ENCODE measurements at places on chromosomes 11 and 22.

DNA sequence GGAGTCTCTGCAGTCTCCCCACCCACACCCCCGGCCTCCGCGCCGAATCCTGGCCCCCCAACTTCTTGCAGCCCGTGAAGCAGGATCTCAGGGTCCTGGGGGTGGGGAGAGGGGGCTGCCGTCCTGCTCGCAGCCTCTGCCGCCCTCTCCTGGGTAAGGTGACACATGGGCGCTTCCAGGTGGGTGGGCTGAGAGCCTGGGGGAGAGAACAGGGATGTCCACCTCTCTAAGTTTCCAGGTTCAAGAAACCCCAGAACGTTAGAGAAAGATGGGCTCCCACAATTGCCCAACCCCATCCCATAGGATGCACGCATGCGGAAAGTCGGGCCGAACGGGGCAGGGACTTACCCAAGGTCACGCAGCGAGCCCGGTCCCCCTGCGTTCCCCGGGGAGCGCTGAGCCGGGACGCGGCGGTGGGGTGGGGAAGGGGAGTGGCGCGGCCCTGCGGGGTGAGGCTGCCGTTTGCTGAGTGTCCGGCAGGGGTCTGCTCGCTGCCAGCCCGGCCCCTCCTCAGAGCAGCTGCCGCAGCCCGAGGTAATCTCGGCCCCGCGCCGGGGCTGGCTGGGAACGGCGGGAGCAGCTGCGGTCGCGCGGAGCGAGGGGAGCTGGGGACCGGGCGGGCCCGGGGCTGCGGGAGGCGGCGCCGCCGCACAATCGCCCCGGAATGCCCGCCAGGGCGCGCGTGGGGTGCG is 705 bp upstream of the CAPN1 start:
- DNase-seq, result peak; percentile 81

GRCh38 chr22:40491990-40492631 is 121.7 kb downstream of the SGSM3 start:
- peak; percentile 40 for DNase-seq

DNA sequence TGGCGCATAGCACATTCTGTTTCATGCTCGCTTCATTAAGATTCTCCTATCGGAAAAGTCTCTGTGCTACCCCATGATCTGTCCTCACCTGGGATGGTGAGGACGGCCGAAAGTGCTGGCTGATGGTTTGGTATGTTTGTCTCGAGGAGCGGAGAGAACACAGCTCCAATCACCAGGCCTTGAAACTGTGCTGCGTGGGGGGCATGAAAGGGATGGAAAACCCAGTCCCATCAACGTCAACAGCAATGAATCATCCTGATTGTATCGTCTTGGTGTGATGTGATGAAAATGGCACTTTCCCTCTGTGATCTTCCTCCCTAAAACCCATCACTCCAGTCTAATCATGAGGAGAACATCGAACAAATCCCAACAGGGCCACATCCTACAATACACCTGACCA is 8.4 kb downstream of the FXYD6 start:
- no peak for DNase-seq

DNA sequence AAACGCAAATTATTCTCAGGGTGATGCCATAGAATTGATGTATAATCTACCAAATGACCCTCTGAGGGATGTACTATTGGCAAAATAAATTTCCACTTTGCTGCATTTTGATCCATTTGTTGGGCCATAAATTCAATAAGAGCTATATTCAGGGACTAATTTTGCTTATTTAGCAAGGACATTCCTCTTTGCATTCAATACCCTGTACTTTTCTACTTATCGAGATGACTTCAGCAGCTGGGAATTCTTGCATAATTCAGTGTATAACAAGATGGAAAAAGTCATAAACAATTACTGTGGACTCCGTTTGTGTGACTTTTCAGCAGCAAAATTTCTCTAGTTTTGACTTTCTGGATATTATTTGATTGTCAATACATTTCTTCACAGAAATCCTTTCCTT is 744.7 kb upstream of the CCDC179 start:
- no peak for DNase-seq

- peak; percentile 32 for DNase-seq
These were observed 119.6 kb downstream of the DYNC2H1 start for GRCh38 chr11:103228807-103229206.

DNA sequence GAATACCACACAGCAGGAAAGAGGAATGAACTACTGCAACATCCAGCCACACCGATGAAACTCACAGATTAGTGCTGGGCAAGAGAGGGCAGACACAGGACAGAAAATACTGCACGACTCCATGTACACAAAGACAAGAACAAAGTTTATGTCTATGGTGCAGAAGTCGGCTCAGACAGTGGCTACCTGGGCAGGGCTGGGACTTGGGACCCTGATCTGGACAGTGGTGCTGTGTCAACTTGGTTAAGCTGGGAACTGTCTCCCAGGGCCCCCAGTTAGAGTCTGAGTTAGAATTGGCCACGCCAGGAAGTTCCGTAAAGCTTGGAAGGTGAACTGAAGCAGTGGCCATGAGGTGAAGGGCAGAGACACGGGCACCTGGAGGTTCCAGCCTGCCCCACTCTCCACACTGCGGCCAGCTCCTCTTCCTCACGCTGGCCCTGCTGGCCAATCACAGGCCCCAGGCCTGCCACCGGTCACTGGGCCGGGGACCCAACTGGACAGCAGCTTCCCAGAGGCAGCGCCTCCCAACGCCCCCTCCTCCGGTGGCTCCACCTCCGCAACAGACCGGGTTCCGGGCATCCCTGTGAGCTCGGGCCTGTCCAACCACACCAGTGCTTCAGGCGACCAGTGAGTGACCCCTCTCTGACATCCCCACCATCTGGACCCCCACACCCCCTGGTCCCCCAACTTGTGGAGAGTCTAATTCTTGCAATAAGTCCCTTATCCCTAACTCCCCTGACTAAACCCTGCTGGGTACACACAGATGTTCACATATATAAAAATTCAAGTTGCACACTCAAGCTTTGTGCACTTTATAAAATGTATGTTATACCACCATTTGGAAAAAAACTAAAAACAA is 93.7 kb downstream of the MICAL3 start:
- DNase-seq, result no peak

DNA sequence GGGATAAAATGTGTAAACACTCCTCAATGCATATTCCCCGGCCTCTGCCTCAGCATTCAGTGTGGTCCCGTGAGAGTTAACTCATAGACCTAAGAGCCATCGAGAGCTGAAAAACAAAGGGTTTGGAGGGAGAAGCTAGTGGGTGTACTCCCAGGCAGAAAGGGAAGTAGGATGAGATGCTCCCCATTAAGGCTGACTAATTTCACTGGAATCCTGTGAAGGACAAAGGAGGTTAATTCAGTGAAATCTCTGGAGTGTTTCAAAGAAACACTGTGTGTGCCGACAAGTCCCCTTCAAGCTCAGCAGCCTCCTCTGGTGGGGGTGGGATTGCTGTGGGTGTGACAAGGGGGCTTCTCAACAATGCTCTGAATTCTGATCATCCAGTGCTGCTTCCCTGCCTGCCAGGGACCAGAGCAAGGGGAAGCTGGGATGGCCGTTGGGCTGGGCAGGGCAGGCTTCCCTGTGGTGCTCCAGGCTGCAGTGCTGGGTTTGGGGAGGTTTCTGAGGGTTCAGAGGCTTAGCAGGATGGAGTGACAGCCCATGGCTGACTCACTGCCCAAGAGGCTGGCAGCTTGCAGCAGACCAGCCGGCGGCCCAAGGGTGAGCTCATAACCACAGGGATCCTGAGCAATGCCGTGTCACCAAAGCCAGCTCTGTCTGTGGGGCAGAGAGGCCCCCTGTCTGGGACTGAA is 61.4 kb upstream of the BMAL1 start:
- DNase-seq, result peak; percentile 20

DNA sequence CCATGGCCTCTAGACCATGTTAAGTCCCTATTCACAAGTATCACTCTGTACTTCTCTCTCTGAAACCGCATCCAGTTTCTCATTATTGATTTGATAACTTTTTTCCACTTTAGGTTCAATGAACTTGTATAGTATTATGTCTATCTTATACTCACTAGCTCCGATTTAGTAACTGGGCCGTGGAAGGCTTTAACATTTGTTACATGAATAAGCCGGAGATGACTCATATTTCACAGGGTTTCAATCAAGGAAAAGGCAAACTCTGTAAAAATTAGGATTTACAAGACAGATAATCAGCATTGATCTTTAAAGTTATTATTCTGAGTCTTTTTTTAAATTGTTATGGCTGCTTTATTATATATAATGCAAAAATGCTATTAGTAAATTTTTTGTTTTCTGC is 662.2 kb upstream of the CNTN5 start:
- DNase-seq, result no peak

DNA sequence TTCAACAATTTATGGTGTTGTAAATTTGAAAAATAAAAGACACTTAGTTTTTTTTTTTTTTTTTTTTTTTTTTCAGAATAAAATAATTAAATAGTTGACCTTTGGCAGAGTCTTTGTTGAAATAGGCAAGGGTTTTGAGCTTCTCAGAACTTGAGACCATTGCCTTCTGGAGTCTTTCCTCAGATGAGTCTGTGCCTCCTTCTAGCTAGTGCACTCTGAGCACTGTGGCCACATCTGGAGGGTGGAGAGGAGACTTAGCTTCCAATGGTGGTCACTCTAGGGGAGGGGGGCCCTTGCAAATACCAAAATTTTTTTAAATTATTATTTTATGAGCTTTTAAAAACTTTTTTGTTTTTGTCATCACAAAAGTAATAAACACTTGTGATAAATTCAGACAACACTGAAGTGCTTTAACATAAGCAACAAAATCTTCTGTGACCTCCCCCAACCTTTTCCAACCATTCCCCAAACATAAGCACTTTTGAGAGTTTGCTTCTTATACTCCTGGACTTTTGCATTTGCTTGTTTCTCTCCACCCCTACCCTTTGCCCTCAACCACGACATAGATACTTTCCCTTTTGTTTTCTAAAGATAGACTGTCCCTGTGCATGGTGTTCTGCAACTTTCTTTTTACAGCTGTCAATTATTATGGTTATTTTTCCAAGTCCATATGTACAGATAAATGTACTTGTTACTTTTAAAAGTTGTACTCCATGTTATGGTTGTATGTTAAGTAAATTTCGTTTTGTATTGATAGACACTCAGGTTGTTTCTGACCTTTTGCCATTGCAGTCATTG is 41.1 kb downstream of the BMAL1 start:
- DNase-seq, result no peak

DNA sequence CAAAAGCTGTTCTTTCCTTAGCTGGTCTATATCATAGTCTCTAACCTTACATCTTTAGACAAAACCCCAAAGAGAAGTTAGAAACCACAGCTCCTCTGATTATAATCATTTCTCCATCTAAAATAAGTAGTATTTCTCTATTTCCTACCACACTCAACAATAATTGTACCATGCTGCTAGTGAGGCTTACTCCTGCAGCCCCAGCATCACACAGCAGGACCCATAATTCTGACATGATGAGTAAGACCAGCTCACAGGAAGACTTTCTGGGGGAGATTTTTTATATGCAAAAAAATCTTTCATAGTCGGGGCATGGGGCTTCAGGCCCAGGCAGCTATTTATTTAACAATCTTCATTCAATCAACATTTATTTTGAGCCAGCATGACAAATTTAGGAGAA is 441.6 kb downstream of the DYNC2H1 start:
- DNase-seq, result no peak

GRCh38 chr11:61161190-61162091 is at the start of gene VPS37C:
Gene VPS37C (minus strand): TSS chr11:61161426. CDS start chr11:61138829, 22,597 bp downstream.
- DNase-seq, result peak; percentile 97

DNA sequence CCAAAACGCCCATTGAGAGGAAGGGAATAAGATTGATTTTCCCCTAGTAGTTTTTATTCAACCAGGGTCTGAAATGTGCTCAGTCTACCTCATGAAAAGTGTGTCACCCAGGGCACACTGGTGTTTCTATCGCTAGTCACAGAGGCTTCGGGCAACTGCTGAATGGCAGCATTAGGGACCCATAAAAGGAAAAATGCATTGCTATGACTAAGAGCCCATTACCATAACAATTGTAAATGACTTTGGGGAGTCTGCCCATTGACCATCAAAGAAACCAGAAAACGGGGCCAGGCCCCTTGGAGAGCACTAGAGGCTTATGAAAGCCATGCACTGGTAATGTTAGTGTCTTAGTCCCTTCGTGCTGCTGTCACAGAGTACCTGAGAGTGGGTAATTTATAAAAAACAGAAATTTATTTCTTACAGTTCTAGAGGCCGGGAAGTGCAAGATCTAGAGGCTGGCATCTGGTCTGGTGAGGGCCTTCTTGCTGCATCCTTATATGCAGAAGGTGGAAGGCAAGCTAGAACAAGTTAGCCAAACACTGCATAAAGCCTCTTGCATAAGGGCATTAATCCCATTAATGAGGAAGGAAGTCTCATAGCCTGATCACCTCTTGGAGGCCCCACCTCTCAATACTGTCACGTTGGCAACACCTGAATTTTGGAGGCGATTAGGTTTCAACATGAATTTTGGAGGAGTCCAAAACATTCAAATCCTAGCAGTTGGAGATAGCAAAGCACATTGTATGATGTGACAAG is 306.7 kb downstream of the ST3GAL4 start:
- no peak for DNase-seq

DNA sequence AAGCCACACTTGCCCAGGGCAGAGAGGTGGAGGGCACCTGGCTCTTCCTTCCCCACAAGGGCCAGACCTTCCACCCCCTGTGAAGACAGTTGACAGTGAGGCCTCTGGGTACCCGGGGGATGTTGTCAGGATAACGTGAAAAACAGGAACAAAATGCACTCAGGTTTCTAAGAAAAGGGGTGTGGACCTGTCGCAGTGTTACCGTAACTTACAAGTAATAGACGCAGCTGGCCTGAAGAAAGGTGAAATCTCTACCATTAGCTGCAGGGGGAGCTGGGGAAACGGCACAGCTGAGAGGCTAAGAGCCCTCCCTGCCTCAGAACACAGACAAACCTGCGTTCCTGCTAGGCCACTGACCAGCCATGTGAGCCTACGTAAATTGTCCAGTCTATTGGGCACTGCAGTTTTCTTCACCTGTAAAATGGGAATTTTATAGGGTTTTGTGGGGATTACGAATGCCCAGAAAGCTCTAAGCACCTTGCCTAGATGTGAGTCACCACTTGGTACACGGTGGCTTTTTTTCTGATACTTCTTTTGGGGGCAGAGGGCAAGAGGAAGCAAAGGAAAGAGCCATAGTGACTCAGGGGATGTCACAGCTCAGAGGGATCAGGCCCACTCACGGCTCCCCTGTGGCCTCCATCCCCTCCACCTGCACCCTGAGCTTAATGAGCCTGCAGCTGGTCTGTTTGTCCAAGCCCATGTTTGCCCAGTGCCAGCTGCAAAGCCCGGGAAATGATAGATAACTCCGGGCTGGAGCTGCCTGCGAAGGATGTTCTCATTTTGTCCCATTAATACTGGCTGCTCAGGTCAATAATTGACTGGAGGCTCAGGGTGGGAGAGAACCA is 18.4 kb upstream of the CABP7 start:
- DNase-seq, result peak; percentile 78

GRCh38 chr11:114137838-114138237 is 78.3 kb downstream of the ZBTB16 start:
- DNase-seq, result no peak

GRCh38 chr11:66548774-66549630 is 2.3 kb downstream of the ACTN3 start:
- DNase-seq, result no peak
